ENCODE measurements at places on chromosomes 3 and 15.

- no peak for DNase-seq
Measured at GRCh38 chr3:99087277-99087676, 185.8 kb upstream of the DCBLD2 start.

DNA sequence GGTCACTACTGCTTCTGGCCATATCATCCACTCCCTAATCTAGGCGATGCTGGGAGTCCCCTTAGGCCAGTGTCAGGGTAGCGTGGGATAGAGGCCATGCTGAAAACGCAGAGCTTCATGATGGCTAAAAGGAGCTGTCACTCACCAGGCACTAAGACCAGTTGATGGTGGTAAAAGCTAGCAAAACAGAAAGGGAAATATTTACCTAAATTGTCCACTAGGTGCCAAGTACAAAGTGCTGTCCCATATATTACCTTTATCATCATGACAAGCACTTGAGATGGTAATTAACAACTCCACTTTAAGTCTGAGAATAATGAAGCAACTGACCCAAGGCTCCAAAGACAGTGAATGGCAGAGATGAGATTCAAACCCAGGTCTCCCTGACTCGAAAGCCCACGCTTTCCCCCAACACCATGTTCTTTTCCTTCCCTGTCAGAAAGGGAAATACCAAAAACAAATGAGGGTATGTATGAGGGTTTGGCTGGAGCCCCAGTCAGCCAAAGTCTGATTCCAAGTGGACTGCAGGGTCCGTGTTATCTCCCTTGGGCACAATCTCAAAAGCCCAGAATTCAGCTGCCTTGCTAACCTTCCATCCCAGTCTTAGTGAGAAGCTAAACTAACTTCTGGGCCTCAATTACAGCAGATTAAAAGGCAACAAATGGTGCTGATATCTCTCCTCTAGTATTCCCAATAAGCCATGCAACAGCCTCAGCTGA lies 84.7 kb downstream of the RBPMS2 start:
- no peak for DNase-seq

DNA sequence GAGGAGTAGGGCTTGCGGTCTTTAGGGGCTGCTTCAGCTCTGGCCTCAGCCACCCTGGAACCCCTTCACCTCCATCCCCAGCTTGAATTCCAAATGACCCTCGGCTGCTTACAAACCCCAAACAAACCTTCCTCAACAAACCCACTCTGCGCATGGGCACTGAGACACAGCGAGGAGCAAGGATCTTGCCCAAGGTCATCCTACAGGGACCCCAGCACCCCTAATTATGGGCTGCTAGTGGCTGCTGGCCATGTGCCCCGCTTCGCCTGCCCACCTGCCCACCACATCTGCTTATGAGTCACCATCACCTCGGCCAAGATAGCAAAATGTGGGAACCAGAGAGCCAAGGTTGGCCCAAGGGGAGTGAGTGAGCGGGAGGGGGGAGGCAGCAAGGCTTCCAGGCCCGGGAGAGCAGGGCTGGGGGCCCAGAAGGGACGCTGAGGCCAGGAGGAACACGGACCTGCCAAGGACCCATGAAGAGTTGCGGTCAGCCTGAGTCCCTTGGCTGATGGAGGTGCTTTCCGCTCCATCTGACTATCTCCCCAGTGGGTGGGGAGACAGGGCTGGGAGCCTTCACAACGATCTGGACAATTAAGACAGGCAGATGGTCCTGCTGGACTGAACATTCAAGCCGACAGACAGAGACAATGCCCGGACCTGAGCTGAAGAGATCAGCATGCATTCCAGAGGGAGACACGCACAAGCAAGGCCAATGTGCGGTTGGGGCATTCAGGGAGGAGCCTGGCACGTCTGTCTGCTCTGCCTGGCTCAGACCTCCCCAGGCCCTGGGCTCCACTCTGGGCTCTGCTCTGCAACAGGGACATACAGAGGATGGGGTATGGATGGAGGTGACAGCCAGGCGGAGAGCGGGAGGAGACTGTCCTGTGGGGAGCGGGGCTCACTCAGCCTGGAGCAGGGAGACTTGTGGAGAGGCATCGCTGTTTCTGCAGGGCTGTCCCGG lies 10.8 kb upstream of the GRIP2 start:
- DNase-seq = no peak

- DNase-seq = no peak
Measured at GRCh38 chr3:42216931-42217333, 49.1 kb downstream of the CCK start.

DNA sequence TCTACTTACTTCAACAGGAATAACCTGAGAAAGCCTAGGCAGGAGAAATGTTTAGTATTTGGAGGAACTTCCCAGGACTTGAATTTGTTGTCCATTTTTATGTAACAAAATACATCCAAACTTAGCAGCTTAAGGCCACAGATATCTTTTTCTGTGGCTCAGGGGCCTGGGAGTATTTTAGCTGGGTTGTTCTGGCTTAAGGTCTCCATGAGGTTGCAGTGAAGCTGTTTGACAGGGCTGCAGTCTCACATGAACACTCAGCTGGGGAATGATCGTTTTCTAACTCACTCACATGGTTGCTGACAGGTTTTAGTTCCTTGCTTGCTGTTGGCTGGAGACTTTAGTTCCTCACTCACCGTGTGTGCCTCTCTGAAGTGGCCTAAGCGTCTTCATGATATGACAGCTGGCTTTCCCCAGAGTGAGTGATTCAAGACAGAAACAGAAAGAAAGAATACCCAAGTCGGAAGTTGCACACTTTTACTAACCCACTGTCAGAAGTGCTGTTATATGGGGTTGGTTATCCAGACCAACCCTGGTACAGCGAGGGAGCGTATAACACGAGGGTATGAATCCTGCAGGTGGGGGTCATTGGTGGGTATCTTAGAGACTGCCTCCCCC lies 229.7 kb upstream of the TBL1XR1 start:
- no peak for DNase-seq

All from activated gamma-delta T cell (primary cell).